CD4-positive, alpha-beta T cell treated with Interleukin-6 at 100 ng/mL for 8 hours (primary cell): ENCODE measurements at places on chromosomes 12 and 14.

DNA sequence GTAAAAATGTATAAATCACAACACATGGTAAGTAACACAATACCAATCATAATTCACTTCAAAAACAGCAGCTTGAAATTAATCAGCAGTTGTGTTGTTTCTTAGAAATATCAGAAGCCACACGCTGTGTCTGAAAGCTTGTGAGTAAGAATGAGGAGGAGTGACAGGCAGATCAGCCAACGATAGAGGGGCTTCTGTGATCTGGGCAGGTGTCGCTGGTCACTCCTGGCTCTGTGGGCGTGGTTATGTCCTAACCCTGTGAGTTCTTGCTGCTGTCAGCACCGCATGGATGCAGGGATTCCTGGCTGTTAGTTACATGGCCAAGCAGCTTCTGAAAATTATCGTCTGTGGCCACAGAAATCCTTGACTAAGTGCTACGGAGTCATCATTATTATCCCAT lies 123.4 kb downstream of the SLC25A47 start:
- DNase-seq: no peak

- no peak for DNase-seq
Observed at GRCh38 chr12:52010152-52010622, 3.4 kb downstream of the TAMALIN start.

DNA sequence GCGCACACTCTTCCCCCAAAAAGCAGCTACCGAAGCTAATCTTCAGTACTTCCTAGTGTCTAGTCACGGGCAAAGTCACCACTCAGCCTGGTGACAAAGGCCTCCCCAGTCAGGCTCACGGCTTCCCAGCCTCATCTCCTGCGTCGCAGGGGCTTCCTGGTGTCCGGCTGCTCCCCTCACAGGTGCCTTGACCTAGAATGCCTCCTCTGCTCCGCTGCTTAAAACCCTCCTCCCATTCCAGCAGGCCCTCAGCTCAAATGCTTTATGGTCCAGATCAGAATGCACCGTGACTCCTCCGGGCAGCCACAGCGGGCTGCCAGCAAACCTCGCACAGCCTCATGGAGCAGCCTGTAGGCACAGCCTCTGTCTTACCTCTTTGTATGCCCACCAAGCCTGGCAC lies 53.1 kb downstream of the PRIMA1 start:
- no peak for DNase-seq

GRCh38 chr14:52755607-52756316 lies 25.8 kb downstream of the STYX start:
- no peak for DNase-seq

DNA sequence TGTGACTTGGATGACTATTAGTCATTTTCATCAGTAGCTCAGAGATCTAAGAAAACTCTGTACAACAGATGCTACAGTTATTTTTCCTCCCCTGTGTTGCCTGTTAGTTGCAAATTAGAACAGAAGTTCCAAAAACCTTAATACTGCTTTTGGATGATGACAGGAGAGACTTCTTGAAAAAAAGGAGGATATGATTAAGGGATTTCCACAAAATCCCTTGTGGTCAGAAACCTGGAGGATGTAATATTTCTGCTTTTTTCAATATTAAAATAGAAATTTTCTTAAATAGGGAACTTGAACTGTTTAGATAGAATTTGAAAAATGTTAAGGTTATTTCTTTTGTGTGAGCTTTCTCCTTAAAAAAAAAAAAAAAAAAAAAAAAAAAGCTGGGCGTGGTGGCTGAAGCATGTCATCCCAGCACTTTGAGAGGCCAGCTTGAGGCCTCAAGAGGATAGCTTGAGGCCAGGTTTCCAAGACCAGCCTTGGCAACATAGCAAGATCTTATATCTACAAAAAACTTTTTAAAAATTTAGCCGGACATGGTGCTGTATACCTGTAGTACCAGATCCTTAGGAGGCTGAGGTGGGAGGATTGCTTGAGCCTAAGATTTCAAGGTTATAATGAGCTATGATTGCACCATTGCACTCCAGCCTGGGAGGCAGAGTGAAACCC lies 14.1 kb downstream of the CMAS start:
- no peak for DNase-seq

DNA sequence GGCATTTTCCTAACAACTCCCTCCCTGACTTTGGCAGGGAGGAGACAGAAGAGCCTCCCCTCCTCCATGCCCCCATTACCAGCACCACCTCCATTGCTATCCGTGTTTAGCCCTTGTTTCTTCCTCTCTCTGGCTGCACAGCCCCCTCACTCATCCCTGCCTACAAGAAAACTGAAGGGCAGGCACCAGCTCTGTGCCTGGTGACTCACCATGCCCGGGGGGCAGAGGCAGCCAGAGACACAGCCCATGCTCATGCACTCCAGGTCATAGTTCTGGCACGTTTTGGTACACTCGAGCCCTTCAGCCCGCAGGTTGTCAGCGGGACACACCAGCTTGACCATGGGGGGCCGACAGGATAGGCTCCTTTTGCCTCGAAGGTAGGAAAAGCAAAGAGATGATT lies 80.4 kb downstream of the VWF start:
- no peak for DNase-seq

DNA sequence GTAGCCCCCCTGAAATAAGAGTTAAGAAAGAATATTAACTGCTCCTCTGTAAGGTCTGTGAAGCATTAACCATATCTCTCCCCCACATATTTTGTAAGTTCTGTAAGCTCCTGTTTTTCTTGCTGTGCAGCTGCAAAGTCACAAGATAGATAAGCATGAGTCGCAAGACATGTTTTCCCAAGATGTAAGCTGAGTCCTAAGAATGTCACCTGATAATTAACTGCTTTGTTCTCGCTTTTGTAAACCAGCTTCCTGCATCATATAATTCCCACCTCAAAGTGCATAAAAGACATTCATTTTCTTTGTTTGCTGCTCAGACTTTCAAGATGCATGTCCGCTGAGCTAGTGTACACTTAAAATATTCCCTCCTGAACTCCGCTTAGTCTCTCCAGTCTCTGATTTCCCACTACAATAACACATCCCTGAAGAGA lies 27.0 kb upstream of the PHC1 start:
- DNase-seq: no peak

DNA sequence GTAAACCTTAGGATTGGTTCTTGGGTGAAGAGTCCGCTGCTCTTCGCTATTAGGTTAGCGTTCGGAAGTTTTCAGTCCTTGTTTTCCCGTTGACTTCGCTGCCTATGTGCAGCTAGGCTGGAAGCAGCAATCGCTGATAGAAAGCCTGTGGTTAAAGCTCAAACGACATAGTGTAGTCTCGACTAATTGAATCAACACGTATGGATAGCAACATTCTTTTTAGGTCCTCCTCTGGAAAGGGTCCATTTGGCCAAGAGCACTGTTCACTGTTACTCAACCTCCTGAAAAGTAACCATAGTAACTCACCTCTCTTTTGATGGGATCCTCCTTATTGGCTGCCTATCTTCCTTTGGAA lies 355.5 kb downstream of the SNAPC1 start:
- no peak for DNase-seq

DNA sequence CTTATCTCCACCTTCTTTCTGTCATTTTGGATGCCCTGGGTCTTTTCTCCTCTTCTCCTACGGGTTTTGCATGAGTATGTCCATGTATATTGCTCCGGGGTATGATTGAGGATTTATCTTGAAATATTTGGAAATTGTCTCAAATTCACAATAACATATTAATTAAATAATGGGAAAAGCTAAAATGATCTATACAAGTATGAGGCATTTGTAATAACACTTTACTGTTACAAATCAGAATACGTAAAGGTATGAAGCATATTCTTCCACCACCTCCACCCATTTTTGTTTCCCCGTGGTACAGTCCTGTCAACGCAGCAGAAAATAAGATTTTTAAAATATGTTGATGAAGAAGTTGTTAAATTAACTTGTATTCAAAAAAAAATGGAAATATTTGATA lies 91.3 kb downstream of the PPP2R5C start:
- DNase-seq: no peak

GRCh38 chr12:2439332-2440100 lies 355.3 kb upstream of the FKBP4 start:
- DNase-seq: no peak

DNA sequence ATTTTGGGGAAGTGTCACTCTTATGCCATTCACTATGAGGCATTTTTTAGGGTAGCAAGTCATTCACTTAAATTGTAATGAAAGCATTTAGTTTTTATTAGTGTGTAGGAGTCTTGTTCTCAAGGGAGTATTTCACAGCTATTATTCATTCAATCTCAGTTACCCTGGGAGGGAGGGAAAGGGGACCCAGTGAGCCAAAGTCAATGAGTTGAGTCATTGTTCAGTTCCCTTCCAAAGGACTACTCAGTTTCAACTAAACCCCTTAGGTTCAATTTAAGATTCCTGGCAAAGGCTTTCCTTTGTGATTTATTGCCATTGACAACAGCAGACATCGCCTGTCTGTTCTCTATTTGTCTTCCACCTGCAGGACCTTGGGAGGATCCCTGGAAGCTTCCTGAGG lies 29.3 kb upstream of the RASSF8 start:
- no peak for DNase-seq

GRCh38 chr14:92931681-92932447 lies 8.9 kb downstream of the CHGA start:
- DNase-seq: no peak
